ENCODE measurements at places on chromosomes 16 and 17.
A peak's percentile ranks its signal among the peaks of the same experiment; 100 is the strongest.

DNA sequence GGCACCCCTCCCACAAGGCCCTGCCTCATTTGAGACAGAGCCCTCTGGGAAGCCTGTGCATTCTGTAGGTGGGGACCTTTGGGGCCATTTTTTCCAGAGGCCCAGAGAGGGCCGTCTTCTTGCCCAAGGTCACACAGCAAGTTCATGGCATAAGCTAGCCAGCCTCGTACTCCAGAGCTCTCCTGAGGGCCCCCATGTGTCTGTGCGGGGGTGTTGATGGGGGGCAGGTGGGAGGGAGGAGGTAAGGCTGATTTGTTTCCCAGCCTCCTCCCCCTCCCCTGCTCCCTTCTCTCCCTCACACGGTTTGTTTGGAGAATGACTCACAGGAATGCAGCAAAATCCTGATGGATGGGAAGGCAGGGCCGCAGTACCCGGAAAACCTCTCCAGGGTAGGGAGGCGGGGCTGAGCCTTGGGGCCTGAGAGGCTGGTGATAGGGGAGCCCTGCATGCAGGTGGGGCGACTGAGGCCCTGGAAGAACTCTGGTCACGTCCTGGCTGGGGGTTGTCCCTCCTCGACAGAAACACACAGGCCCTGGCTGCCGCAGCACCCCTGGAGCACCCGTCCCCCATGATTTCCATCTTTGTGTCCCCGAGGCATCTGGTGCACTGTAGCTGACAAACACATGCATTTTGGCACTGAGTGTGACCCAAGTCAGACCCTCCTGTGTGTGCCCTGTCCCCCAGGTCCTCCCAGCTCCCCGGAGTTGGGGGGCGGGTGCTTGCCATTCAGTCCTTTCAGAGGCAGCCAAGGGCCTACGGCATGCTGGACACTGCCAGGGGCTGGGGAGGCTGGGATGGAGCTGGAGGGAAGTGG is 29.7 kb downstream of the RAI1 start:
- DNase-seq, result peak; percentile 80

DNA sequence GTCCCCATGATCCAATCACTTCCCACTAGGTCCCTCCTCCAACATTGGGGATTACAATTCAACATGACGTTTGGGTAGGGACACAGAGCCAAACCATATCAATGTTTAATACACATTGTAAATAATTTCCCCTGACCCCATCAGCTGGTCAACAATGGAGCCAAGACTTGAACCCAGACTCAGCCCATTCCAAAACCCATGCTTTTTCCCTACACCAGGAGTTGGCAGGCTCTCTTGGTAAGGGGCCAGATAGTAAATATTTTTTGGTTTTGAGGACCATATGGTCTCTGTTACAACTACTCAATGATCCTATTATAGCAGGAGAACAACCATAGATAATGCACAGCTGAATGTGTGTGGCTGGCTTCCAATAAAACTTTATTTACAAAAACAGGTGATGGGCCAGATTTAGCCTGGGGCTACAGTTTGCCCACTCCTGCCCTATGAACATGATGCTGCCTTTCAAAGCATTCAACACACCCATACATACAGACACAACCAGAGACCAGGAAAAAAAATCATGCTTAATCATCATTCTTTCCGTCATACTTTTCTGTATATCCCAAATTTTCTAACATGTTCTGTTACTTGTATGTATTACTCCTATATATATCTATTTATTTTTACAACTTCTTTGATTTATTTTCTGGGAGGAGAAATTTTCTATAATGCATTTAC is 22.1 kb upstream of the MSI2 start:
- DNase-seq, result no peak

DNA sequence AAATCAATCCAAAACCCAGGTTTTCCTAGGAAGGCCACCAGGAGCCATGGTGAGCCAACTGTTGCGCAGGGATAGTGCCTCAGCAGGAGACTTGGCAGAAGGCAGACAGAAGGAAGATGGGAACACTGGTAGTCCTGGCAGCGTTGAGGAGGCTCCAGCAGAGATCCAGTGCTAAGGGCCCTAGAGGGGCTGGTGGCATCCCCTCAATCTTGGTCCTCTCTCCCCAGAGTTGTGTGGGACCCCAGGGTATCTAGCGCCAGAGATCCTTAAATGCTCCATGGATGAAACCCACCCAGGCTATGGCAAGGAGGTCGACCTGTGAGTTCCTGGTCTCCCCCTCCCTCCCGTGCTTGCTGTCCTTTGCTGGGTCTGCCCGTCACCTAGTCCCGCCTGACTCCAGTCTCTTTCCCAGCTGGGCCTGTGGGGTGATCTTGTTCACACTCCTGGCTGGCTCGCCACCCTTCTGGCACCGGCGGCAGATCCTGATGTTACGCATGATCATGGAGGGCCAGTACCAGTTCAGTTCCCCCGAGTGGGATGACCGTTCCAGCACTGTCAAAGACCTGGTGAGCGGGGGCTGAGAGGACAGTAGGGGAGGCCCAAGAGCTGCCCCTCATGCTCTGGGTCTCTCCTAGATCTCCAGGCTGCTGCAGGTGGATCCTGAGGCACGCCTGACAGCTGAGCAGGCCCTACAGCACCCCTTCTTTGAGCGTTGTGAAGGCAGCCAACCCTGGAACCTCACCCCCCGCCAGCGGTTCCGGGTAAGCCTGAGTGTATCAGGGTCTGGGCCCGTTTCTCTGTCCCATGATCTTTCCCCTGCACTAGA is 5.7 kb downstream of the CFAP119 start:
- DNase-seq, result no peak

- DNase-seq, result no peak
Observed at GRCh38 chr16:14658063-14658462, 25.3 kb downstream of the BFAR start.

Data from left kidney (tissue), 8 donors.